ENCODE measurements at places on chromosomes 3 and 15.

GRCh38 chr3:4994144-4994730 lies 15.0 kb downstream of the BHLHE40 start:
- DNase-seq: no peak

DNA sequence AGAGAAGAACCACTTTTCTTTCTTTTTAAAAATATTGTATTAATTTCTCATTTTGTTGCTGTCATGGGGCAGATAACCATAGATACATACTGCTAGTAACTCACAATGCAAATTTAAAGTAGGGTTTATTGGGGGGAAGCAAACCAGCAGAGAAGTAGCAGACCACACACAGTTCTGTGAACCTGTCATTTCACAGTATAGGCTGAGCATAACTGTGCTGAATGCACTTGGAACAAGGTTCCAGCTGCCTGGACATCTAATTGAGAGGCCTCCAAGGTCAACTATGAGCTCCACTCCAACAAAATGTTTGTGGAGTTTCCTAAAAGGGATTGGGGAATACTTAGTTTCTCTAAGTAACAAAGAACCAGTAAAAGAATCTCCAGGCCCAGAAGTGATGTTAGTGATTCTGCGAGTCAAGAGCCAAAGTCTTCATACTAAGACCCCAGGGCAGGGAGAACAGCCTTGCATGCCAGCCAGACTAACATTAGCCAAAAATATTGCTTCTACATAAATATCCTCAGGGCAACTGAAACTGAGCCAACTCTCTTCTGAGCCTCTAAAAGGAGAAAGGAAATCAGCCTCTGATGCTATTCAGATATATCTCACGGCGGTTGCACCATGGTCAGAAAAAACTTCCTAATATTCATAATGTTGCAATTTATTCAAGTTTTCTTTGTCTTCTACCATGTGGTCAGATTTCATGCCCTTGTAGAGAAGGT lies 856.4 kb upstream of the ALCAM start:
- DNase-seq: no peak

GRCh38 chr15:90463381-90463780 lies 66.3 kb upstream of the CRTC3 start:
- DNase-seq: no peak

GRCh38 chr3:192607798-192608197 lies 119.5 kb downstream of the FGF12 start:
- no peak for DNase-seq

DNA sequence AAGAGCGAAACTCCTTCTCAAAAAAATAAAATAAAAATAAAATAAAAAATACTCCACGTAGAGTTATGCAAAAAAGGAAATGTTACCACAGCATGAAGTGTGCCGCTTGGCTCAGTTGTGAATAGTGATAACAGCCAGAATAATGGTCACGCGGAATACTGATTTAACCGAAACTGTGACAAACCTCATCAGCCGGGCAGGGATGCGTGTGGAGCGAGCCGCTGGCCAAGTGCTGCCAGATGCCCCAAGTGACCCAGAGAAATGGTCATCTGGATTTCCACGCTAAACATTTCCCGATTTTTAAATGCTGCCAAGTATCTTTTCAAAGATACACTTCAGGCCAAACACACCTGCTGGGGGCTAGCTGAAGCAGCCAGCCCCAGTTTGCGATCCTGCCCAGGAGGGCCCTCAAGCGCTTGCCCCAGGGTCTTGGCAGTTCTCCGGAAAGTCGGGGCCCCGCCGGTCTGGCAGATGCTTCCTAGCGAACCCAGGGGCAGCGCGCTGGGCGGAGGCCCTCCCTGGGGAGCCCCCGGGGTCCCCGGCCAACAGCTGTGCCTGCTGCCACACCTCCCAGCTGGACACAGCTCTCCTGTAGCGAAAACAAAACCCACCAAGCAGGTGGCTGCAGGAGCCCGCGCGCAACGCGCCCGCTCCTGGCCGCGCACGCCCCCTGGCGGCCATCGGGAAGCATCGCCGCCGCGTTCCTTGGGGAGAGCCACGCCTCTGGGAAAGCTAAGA lies 35.1 kb downstream of the CMTM6 start:
- peak; percentile 58 for DNase-seq

DNA sequence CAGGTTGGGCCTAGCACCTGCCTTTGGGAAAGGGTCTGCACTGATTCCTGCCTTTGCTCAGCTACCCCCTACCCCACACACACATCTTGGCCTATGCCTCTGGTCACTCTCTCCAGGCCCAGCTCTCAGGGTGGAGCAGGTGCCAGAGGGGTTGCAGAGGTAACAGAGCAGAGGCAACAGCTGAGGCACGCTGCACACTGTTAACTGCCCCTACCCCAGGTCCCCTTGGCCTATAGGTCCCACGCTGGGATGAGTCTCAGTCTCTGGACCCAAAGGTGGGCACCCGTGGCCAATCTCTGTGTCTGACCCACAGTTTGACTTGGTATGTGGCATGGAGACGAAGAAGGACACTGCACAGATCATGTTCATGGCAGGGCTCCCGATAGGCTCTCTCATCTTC lies 24.8 kb downstream of the SLC22A14 start:
- DNase-seq: no peak

DNA sequence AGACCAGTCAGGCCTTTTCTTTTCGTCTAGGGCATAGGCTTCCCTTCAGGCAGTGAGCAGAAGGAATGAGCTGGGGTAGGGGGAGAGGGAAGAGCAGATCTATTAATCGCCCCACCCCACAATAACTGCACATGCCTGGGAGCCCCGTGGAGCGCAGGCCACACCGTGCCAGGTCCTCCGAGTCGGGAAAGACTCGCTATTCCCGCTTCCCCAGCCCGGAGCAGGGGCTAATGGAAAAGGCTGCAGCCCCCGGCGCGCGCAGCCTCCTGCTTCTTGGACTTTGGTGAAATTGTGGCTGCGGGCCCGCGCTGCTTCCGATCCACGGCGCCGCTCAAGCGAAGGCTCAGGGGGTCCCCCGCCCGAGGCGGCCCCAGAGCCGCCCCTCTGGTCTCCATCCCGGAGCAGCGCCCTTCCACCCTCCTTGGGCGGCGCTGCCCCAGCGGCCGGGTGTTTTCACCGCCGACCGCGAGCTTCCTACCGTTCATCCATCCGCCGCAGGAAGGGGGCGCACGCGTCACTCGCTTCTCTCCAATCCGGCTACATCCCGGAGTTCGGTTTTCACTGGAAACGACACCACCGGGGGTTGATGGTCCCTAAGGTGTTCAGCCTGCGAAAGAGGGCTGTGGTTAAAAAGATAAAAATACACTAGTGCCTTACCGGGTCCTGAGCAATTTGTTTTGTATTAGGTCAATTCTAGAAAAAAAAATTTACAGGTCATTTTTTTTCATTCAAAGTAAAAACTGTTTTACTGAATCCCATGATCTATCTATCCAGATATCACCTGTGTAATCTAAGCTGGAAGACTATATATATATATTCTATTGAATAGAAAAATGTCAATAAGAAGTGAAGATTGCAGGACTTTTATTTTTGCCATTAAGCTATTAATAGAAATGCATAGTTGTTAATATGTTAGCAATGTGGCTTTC lies 4.4 kb upstream of the SYNM start:
- peak; percentile 31 for DNase-seq

- DNase-seq: no peak
Observed at GRCh38 chr3:21435871-21436270, 315.1 kb downstream of the ZNF385D start.
